Panc1 (cell line): ENCODE measurements at places on chromosomes 11 and 22. TPM values are rescaled to one million over a fixed set of nuclear protein-coding genes. Genes with fewer than 3 reads are reported as not detected.

DNA sequence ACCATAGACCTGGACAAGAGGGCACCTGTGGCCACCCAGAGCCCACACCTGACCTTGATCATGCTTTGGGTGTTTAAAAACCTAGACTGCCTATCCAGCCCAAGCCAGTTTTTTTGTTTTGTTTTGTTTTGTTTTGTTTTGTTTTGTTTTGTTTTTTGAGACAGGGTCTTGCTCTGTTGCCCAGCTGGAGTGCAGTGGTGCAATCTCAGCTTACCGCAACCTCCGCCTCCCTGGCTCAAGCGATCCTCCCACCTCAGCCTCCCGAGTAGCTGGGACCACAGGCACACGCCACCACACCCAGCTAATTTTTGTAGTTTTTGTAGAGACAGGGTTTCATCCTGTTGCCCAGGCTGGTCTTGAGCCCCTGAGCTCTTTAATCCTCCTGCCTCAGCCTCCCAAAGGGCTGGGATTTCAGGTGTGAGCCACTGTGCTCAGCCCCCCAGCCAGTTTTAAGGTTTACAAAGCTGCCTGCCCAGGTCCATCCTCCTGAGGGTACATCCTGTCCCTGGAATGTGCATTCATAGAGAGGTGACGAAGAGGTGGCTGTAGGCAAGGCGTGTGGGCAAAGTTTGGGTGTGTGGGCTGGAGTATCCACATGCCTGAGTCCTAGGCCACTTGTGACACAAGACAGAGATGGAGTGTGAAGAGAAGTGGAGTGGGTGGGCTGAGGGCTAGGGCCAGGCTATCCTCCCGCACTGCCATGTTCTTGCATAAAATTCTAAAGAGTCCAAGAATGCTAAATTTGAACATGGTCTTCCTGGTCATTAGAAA lies 3.3 kb upstream of the CD82 start:
- no peak overlapping the region for H3K4me3 ChIP-seq
- DNase-seq, result no peak
- H3K27ac ChIP-seq, result no peak overlapping the region
- H3K36me3 ChIP-seq, result no peaks in the 10 kb centered on the region

GRCh38 chr22:19986011-19986409 lies 30.6 kb downstream of the ARVCF start:
- no peaks in the 10 kb centered on the region for H3K27me3 ChIP-seq
- DNase-seq, result no peak
- peak overlapping the region; percentile 54 for H3K4me3 ChIP-seq

DNA sequence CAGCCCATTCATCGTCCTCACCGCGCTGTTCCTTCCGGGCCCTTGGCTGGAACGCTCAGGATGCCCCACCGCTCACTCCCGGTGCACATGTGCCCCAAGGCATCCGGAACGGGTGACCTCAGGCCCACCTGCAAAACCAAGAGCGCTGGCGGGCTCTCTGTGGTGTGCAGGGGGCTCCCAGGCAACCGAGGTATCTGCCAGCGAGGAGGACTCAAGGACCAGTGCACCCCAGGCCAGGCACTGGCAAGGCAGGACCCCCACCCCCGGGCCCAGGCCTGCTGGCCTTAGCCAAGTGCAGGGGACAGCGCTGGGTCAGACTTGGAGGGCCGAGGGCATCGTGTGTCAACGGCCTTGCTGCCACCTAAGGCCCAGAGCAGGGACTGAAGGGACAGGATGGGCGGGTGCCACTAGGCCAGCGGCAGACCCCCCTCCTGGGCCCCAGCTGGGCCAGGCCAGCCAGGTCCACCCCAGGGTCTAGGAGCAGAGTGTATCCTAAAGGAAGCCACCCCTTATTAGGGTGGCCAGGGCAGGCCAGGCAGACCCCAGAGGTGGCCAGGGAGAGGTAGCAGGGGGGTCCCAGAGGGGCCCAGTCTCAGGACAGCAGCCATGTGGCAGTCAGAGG lies 8.5 kb downstream of the TNNT3 start:
- H3K4me3 ChIP-seq, result no peak overlapping the region
- no peak overlapping the region for H3K27ac ChIP-seq
- DNase-seq, result no peak
- H3K36me3 ChIP-seq, result no peaks in the 10 kb centered on the region

DNA sequence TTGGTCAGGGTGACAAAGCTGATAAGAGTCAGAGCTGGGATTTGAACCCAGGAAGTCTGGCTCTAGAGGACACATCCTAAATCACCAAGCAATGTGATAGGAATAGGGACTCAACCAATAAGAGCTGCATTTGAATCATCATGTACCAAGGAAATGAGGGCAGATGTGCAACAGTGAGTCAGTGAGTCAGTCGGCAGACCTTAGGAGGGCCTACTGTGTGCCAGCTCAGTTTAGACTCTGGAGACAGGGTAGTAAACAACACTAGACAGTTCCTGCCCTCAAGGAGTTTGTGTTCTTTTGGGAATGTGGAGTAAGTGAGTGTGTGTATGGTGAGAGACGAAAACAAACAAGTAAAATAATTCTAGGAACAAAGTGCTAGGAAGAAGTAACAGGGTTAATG lies 11.2 kb downstream of the IL10RA start:
- H3K27me3 ChIP-seq, result no peaks in the 10 kb centered on the region; the same call in 1 of the 2 replicates
- H3K27ac ChIP-seq, result no peak overlapping the region
- DNase-seq, result no peak
- no peaks in the 10 kb centered on the region for H3K36me3 ChIP-seq

Gene MYO18B
- total RNA-seq, result not detected

Gene USH1C
- total RNA-seq, result not detected

DNA sequence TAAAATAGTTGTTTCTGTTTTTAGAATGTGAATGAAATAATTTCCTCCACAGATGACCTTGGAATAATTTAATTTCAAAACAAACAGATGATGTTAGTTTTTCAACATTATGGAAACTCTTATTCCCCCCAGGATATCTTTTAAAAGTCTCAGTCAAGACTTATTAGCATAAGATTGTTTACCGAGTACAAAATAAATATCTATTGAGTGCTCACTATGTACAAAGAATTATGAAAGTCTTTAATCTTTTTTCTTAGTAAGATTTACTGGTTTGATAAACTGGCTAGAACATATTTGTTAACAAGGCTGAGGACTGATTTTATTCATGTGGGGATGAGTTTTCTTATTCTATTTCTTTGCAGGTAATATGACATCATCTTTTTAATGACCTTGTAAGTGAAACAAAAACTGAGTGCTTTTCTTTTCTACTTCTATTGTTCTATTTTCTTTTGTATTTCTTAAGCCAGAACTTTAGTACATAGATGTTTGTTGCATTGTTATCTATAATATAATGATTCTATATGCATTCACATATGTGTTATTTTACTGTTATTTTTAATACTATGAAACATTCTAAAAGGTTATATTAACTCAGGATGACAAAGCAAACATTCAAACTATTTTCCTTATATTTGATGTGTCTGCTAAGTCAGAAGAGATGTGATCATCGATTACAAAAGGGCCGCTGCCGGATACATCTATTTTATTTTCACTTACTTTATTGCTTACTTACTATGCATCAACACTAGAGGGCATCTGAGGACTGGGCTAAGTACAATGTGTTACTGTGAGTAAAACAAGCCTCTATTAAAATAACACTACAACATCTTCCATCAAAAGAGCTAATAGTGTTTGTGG lies 111.0 kb upstream of the ARHGAP42 start:
- no peaks in the 10 kb centered on the region for H3K4me1 ChIP-seq
- DNase-seq, result peak; percentile 20
- no peaks in the 10 kb centered on the region for H3K27me3 ChIP-seq

Gene TMEM191C
- 2.9 TPM for total RNA-seq

DNA sequence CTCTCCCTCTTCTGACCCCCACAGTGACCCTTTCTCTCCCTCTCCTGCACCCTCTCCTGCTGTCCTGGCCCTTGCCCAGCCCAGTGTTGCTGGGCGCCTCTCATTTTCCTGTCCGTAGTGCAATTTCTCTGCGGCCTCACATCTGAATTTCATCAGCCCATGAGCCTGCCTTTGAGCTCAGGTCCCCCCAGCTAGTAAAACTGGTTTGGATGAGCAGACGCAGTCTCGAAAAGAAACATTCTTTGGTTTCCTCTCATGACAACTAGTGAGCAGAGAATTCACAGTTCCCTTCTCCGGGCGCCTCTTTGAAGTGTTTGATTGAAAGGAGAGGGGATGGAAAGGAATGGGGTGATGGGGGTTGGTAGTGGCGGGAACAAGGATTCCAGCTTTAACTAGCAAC lies 126.0 kb upstream of the CADM1 start:
- DNase-seq, result no peak
- H3K36me3 ChIP-seq, result no peaks in the 10 kb centered on the region
- no peak overlapping the region for H3K27ac ChIP-seq
- H3K4me3 ChIP-seq, result no peak overlapping the region

Gene HEPHL1
- total RNA-seq, result not detected

Gene CRYBB3
- total RNA-seq, result 0.67 TPM

- DNase-seq, result no peak
- no peaks in the 10 kb centered on the region; the same call in 1 of the 2 replicates for H3K27me3 ChIP-seq
- H3K4me3 ChIP-seq, result no peak overlapping the region
- H3K4me1 ChIP-seq, result no peaks in the 10 kb centered on the region
Measured at GRCh38 chr11:6671991-6672390, 11.1 kb downstream of the MRPL17 start.

Gene MGAT3
- 0.57 TPM for total RNA-seq
